ENCODE measurements at places on chromosomes 12 and 14. TPM values are rescaled to one million over a fixed set of nuclear protein-coding genes. Genes with fewer than 3 reads are reported as not detected.

Gene IL31
- not detected for total RNA-seq

GRCh38 chr12:64714551-64714968, 44.6 kb downstream of the GNS start:
- no peak overlapping the region for H3K4me3 ChIP-seq
- no peaks in the 10 kb centered on the region for H3K4me1 ChIP-seq
- no peak overlapping the region for H3K27ac ChIP-seq
- no peak for DNase-seq
- H3K27me3 ChIP-seq = no peaks in the 10 kb centered on the region

GRCh38 chr12:50053583-50053982, 3.8 kb upstream of the ASIC1 start:
- DNase-seq = no peak
- peaks cover 39% of the 10 kb centered on the region for H3K4me1 ChIP-seq
- peaks cover 44% of the 10 kb centered on the region for H3K27me3 ChIP-seq
- no peaks in the 10 kb centered on the region for H3K36me3 ChIP-seq
- no peak overlapping the region for H3K4me3 ChIP-seq
- H3K27ac ChIP-seq = no peak overlapping the region

- H3K36me3 ChIP-seq = no peaks in the 10 kb centered on the region
- peak overlapping the region; percentile 91 for H3K27ac ChIP-seq
- peaks cover 2% of the 10 kb centered on the region for H3K27me3 ChIP-seq
- no peak overlapping the region for H3K4me3 ChIP-seq
- DNase-seq = peak; percentile 56
- peaks cover 21% of the 10 kb centered on the region for H3K4me1 ChIP-seq
These were observed 88.5 kb upstream of the NCOR2 start for GRCh38 chr12:124655698-124656516.

Measured in mesothelial cell of epicardium (in vitro differentiated cells).